ENCODE measurements at places on chromosomes 7 and 10.

DNA sequence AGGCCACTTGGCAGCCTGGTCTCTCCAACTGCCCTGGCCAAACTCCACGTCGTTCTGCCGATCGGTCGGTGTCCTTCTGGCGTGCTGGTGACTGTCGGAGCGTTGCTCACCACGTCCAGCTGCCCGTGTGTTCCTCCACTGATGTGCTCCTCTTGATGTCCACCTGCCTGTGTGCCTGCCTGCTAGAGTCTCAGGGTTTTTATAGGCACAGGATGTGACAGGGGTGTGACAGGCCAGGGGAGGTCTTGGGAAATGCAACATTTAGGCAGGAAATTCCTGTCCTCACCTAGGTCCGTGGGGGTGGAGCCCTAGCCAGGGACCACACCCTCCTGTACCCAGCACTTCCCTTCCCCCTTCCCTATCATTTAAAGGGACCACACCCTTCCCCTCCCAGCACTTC lies 25.2 kb upstream of the CFAP46 start:
- DNase-seq = no peak

GRCh38 chr10:80207768-80208370 lies 2.5 kb upstream of the ANXA11 start:
- no peak for DNase-seq

DNA sequence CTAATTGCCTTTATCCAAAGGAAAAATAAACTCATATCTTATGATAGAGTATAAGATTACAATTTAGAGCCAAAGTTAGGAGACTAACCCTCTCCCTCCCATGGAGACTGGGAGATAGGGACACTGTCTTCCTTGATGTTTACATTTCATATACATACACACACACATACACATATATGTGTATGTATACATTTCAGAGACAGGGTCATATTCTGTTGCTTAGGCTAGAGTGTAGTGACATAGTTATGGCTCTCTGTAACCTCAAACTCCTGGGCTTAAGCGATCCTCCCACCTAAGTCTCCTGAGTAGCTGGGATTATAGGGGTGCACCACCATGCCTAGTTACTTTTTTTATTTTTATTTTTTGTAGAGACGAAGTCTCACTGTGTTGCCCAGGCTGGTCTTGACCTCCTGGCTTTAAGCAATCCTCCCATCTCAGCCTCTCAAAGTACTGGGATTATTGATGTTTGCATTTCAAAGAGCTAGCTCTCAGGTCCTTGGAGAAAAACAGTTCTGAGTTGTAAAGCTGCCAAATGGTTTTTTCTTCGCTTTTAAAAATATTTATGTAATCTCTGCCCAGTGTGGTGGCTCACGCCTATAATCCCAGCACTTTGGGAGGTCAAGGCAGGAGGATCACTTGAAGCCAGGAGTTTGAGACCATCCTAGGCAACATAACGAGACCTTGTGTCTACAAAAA lies 8.1 kb upstream of the REPIN1 start:
- DNase-seq = no peak

DNA sequence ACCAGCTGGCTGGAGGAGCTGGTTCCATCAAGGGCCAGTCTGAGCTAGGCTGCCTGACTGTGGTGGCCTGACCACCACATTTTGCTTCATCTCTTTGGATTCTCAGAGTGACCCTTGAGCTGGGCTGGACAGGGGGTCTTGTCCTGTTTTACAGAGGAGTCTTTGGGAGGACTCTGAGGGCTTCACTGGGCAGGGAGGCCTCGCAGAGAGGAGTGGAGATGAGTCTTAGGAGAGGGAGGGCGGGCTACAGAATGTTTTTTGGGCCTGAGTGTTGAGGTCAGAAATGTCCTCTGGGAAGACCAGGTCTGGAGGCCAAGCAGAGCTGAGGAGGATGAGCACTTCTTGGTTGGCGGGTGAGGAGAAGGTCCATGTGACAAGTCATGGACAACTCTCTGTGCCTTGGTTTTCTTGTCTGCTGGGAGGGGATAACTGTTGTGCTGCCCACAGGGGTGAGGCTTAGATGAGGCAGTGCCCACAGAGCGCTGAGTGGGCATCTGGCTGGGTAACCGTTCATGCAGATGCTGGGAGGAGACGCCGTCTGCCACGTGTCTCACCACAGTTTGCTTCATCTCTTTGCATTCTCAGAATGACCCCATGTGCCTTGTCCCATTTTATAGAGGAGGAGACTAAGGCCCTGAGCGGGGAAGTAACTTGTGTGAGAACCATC lies 9.4 kb downstream of the TSPAN15 start:
- DNase-seq = no peak

DNA sequence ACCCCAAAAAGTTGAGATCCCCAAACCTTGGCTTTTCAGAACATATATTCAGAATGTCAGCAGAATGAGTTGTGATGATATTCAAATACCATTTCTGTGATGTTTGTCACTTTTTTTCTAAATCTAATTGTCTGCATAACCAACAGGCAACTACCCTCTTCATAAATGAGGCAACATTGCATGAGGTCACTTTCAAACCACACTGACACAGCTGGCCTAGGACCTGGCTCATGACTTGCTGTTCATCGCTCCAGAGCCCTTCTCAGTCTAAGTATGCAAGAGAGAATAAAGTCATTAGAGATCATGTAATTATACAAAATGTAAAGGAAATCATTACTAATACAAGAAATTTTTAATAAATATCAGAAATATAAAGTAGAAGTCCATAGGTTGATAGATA lies 681.9 kb downstream of the GRM8 start:
- DNase-seq = no peak

DNA sequence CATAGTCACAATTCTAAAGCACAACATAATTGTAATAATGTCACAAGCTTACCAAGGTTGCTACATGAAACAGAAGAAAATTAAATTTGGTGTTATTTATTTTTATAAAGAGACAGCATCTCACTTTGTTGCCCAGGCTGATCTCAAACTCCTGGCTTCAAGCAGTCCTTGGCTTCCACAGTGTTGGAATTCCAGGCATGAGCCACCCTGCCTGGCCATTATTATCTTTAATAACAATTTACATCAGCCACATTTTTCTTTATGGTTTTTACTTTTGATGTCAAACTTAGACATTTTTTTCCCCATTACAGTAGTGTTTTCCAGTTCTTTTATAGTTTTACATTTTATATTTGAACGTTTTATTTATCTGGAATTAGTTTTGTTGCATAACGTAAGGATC lies 46.7 kb downstream of the BMPR1A start:
- DNase-seq = no peak

GRCh38 chr10:131700032-131700431 lies 200.8 kb upstream of the PPP2R2D start:
- DNase-seq = no peak

GRCh38 chr7:139153832-139154231 lies 44.3 kb upstream of the ZC3HAV1 start:
- no peak for DNase-seq

DNA sequence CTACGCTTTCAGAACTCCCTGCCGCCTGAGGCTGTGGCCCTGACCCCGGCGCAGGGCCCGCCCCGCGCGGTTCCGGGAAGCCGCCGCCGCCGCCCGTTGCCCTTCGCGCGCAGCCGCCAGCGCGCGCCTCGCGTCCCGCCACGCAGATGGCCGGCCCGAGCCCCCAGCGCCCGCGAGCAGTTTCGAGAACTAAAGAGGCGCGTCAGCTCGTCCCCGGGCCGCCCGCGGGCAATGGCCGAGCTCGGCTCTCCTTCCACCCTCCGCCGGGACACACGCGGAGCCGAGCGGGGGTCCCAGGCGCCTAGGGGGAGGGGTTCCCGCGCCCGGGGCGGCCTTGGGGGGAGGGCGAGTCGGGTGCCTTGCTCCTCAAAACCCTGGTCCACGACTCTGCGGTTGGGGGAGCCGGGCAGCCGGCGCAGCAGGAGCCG lies 1.8 kb downstream of the HNRNPF start:
- no peak for DNase-seq

- no peak for DNase-seq
Observed at GRCh38 chr7:129110258-129110981, 34.1 kb upstream of the TSPAN33 start.

DNA sequence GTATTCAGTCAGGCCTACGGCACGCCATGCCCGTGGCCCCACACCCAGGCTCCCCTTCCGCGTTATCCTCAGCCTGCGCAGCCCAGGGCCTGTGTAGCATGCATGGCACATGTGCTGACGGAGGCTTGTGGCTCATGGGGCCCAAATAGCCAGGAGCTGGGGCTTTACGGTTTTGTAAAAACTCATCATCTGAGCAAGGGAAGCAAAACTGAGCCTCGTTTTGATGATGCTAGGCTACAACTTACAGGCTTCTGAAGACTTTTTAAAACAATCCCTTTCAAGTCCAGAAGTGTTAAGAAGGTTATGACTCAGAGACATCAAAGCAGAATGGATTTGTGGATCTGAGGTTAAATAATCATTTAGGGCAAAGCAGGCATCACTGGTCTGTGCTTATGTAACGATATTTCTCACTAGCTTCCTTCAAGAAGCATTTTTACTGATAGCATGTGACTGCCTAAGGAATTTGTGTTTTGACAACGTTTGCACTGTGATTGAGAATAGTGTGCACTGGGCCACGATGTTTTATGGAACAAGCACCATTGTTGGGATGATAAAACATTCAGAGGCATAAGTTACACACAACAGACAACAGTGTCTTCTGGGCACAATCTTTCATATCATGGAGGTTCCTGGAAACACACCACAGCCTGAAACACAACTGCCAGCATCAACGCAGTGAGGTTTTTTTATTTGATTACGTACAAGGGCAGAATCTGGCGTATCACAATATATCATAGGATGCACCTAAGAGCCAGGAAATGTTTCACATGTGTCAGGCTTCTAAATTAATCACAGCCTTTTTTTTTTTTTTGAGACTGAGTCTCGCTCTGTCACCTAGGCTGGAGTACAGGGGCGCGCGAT lies 274.3 kb downstream of the CCDC3 start:
- DNase-seq = no peak

DNA sequence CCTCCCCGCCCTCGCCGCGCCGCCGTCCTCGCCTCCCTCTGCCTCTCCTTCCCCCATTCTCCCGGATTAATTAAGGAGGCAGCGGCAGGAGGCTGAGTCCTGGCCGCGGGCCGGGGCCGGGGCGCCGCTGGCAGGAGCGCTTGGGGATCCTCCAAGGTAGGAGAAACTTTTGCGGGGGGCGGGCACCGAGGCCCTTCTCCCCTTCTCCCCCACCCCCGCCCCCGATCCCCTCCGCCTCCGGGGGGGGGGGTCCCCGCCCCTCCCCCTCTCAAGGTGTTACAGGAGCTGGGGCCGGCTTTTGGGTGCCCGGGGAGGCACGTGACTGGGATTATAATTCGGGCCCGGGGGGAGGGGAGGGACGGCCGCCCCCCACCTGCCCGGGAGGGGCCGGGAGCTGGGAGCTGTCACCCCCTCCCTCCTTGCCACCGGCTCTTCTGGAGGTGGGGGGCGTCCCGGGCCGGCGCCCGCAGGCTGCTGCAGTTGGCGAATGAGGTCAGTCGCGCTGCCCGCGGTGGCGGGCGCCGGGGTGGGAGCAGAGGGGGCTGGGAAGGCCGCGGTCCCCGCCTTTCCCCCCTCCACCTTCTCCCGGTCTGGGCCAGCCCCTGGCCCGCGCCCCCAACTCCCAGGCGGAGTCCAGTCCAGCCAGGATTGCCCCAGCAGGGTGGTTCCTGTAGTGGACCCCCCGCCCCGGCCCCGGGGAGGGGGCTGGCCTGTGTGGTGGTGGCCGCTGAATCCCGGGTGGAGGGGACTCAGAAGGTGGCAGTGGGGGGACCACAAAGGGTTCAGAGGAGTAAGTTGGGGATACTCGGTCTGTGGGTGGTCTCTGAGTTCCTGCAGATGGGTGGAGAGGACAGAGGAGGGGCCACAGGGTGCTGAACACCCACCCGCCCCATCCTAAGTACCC lies 567 bp downstream of the GTF2IRD1 start:
- no peak for DNase-seq

- DNase-seq = no peak
Observed at GRCh38 chr10:71995887-71996575, 31.8 kb downstream of the CHST3 start.
